ENCODE measurements at places on chromosomes 11 and 22.

- DNase-seq = no peak
Observed at GRCh38 chr22:31084811-31085492, 3.8 kb downstream of the SMTN start.

GRCh38 chr11:34252015-34252414 lies 105.8 kb downstream of the ABTB2 start:
- DNase-seq = no peak

GRCh38 chr11:70012134-70012733 lies 65.9 kb upstream of the ANO1 start:
- no peak for DNase-seq

DNA sequence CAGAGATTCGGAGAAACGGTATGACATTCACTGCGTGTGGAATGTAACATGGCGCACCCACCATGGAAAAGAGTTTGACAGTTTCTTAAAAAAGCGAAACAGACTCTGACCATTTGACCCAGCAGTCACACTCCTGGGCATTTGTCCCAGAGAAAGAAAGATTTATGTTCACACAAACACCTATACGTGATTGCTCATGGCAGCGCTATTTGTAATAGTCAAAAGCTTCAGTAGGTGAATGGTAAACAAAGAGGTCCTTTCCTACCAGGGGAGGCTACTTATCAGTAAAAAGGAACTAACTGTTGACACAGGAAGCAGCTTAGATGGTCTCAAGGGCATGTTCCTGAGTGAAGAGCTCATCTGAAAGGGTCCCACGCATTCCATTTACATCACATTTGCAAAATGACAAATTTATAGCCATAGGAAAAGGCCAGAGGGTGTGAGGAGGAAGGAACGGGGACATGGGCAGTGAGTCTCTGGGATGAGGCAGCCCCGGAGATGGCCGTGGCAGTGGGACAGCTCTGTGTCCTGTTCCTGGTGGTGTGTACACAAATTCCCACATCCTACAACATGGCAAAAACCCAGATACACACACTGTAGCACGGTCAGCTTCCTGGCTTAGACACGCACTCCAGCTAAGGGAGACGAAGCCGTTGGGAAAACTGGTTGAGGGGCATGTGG lies 14.6 kb upstream of the KRTAP5-6 start:
- no peak for DNase-seq

DNA sequence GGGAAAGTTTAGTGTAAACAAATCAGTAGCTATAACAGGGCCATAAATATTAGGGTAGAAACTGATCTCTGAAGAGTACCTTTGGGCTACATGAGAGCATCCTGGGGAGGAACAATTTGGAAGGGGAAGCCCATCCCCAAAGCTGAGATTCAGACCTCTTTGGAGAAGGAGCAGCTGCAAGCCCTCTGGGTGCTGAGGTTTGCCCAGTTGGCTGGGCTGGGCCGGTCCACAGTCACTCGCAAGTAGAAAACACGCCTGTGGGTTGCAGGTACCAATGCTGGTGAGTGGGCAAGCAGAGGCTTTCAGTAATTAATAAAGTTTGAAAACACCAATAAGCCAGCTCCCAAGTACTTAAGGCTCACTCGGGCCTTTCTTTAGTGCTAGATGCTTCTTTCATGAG lies 124.5 kb downstream of the ARHGAP8 start:
- no peak for DNase-seq

DNA sequence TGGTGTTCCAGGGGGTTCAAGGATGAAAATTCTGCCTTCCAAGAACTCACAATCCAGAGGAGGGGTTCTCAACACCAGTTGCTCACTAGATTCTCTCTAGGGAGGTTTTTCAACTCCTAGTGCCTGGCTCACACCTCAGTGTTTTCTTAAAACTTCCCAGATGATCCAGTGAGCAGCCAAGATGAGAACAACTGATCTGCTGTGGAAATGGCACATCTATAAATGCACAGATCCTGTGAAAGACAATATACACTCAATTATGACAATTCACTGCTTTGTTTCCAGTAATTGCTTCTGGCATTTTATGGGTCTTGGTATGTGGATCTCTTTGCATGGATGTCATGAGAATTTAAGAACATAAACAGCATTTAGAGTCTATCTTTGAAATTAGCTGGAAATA lies 45.2 kb upstream of the PRSS23 start:
- no peak for DNase-seq

DNA sequence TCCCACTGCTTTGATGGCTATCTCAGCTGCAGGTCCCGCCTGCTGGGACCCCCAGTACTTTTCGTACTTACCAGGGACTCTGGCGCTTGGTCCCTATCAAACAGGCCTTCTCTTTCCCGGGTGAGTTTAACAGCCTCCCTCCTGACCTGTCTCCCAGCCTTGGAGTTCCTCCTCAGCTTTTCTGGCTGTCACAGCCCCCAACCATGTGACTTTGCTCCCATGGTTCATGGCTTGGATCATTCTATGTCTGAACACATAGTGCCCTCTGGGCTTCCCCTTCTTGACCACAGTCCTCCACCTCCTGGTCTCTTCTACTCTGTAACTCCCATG lies 56.9 kb downstream of the PARVA start:
- DNase-seq = no peak

DNA sequence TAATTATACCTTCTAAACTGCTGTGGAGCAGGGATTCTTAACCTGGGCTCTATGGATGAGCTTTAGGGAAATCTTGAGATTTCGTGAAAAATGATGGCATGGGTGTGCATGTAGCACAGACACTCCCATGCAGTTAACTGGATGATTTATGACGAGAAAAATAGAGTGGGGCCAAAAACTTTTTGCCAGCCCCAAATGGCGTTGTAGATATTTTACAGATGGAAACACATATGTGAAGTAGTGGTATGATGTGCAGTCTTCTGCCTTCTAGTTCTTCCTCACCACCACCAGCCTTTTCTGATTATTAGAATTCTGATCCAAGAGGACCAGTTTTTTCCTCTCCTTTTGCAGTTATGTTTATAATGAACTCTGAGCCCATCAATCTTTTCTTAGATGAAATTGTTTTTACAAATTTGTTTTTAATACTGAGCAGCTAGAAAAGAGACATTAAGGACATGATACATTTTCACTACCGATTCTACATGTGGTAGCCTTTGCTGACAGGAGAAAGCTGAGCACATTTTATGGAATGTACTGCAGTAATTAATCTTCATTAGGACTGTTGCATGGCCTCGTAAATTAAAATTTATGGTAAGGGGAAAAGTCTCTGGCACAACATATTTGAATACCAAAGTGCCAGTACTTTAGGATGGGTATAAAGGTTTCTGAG lies 261.4 kb downstream of the DDX10 start:
- DNase-seq = no peak

DNA sequence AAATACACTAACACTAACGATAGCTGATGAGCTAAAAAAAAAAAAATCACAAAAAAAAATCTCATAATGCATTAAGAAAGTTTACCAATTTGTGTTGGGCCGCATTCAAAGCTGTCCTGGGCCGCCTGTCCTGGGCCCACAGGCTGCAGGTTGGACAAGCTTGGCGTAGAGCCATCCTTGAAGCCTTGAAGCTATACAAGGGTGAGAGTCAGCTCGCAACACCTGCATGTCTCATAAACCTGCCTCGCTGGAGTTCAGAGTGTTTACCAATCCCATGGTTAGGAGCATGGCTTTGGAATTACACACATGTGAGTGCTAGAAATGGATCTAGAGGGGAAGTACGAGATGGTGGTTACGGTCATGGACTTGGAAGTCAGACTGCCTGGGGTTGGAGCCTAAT lies 453.7 kb downstream of the INSC start:
- no peak for DNase-seq

DNA sequence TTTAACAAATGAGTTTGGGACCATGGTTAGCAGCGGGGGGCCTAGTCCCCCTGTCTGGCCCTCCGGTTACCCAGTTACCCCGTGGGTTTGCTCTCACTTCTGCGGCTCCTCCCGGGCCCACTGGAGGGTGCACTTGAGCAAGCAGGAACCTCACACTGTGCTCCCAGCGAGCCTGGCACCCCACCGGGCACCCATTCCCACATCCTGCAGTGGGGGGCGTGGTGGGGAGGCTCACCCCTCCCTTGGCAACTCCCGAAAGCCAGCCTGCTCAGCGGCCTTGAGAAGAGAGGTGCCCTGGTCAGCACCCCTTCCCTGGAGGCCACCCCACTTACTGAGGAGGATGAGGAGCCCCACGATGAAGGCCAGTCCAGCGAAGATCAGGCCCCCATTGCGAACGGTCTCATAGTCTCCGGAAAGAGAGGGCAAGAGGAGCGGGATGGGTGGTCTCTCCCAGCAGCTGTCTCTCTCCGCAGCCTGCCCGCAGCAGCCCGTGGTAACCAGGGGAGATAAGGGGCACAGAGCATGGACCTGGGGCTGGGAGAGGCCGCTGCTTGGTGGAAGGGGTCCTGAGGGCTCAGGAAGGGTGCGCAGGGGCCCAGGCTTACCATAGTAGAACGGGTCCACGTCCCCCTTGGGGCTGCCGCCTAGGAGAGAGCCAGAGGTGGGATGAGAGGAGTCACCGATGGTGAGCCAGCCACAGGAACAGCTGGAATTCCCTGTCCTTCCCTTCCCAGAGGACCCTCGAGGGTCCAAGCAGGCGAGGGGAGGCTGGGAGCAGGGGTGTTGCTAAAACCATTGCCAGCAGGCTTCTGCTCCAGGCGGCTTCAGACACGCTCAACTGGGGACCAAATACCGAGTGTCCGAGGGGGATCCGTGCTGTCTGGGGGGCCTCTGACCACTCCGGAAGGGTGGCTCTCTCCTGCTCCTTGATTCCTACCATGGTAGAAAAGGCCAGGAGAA lies 2.2 kb downstream of the FXYD2 start:
- DNase-seq = no peak
